ENCODE measurements at places on chromosomes 5 and 9.

DNA sequence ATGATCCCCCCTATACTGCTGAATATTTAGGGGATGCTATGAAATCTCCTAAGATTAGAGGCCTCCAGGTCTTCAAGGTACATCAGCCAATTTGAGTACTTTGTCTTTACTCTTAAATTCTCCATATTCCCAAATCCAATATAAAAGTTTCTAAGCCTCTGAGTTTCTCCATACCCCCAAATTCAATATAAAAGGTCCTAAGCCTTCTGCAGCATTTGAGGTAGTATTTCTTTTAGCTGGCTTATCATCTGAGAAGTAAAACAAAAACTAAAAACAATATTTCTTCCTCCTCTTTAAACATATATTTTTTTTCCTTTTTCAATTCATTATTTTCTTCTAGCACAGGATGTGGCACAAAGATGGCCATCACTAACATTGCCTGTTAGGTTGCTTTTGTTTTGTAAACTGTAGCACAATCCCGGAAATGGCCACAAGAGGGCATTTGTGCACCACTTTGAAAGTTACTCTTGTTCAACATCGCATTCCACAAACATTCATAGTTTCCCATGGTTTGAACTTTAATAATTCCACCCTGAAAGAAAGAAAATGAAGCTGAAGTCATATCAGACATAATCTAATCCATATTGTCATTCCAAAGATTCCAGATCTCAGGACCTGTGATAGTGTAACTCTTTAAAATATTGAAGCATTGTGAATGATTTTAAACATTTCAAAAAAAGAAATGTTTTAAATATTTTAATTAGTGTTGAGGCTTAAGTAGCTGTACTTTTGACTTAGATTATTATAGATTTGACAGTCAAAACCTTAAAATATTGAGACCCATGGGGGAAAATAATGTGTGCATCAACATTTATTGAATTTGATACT, 21.0 kb upstream of the SCGB3A2 start:
- DNase-seq = peak; percentile 21

DNA sequence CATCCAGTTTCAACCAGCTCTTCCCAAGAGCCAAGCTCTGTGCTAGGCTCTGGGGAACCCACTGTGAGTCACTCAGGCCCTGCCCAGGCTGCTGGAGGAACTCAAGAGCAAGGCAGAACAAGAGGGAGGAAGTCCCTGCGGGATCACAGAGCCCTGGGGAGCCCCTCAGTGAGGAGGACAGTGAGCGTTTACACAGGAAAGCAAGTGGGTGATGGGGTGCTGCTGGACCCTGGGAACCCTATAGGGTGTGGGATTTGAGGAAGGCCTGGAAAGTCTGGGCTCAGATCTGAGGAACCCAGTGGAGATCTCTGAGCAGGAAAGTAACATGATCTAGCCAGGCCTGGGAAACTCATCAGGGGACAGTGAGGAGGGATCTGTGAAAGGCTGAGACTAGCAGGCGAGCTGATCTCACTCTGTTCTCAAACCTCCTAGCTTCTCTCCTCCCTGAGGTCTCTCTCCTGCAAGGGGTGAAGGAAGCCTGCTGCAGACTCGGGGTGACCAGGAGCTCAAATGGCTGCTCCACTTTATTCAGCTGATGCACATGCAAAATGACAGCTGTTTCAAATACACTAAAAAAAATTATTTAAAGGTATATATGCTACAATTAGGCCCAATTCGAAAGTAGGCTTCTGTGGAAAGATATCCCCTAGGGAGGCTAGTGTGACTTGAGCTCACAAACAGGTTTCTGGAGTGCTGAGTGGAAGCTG, 70.0 kb downstream of the SHB start:
- no peak for DNase-seq

- DNase-seq = no peak
Measured at GRCh38 chr5:41143131-41143901, 70.0 kb downstream of the C6 start.

DNA sequence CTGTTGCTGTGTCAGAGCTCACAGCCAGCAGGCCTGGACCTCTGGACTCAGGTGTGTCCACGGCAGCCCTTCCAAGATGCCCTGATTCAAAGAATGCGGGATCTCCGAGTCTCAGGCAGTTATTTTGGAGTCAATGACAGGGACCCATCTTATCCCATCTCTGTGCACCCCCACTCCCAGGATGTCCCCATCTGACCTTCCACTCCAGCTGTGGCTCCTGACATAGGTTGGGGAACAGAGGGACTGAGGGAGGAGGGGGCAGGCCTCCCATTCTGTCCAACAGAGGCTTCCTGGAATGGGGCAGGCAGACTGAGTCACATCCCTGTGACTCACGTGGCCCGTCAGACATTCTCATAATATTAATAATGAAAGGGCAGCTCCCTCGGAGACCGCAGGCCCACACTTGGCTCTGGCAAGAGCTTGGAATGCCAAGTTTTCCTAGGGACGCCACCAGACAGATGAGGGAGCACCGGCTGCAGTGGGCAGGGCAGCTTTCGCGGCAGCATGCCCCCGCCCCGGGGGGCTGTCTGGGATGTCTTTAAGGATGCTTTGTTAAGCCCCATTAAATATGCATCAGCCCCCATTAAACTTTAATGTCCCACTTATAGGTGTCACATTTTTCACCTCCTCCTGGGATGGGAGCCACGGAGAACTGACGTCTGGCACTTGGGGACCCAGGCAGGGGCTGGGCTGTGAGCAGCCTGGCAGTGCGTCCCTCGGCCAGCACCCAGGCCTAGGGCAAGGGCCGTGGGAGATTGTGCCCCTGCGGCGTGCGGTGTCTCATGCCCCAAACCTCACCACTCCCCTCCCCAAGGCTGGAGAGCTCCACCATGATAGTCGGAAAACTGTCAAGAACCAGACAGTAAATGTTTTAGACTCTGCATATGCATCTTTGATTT, 23.6 kb upstream of the FIBCD1 start:
- peak; percentile 89 for DNase-seq

- DNase-seq = no peak
Measured at GRCh38 chr5:124741711-124742496, 4.5 kb downstream of the ZNF608 start.

DNA sequence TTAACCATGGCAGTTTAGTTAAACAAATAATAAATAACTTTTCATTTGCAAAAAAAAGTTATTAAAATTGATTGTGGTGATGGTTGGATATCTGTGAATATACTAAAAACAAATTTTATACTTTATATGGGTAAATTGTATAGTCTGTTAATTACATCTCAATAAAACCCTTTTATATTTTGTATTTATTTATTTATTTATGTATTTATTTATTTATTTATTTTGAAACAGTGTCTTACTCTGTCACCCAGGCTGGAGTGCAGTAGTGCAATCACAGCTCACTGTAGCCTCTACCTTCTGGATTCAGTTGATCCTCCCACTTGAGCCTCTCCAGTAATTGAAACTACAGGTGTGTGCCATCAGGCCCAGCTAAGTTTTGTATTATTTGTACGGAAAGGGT, 52.4 kb downstream of the OTP start:
- no peak for DNase-seq

- no peak for DNase-seq
Measured at GRCh38 chr9:130352586-130353285, 87.2 kb downstream of the HMCN2 start.

DNA sequence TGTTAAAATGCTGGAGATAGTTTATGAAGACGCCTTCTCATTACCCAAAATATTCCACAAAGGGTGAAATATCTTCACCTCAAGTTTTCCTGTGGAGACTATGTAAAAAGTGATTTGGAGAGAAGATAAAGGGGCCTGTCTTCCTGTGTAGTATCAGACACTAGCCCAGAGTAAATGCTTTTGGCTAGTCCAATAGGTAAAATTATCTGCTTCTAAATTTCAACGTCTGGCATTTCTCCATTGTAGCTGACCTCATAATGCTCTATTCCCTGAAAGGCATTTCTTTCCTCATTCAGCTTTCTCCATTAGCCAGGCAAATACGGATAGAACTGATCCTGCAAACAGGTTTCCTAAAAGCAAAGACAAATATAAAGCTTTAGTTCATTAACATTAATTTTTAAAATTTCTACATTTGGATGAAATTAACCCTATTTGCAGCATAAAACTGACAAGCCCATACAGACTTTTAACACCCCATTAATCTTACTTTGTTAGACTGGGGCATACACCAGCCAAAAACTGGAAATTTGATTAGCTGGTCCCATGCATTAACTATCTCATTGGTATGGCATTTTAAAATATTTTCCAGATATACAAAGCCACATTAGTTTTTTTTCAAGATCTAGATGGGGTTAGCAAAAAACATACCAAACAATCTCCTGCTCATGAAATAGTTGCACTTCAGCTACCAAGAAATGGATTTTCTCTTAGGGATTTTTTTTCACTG, 548.8 kb downstream of the EFNA5 start:
- no peak for DNase-seq

DNA sequence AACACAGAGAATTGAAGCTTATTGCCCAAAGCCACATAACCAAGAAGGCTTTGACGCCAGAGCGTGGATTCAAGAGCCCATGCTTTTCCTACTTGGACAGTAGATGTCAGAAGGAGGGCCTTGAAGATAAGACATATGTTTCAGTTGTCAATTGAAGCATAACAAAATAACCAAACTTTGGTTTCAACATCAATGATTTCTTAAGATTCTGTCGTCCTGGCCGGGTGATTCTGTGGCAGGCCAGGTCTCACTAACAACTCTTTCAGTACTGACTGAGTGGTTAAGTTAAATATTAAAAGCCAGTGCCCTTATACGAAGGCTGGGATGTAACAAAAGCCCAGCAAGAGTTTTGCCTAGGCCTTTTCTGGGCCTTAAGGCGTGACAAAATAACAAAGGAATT, 94.0 kb downstream of the RCL1 start:
- no peak for DNase-seq

GRCh38 chr9:136901516-136902258, 15.4 kb downstream of the TRAF2 start:
- no peak for DNase-seq

GRCh38 chr5:169350016-169350415, 49.1 kb upstream of the SLIT3 start:
- DNase-seq = peak; percentile 36

DNA sequence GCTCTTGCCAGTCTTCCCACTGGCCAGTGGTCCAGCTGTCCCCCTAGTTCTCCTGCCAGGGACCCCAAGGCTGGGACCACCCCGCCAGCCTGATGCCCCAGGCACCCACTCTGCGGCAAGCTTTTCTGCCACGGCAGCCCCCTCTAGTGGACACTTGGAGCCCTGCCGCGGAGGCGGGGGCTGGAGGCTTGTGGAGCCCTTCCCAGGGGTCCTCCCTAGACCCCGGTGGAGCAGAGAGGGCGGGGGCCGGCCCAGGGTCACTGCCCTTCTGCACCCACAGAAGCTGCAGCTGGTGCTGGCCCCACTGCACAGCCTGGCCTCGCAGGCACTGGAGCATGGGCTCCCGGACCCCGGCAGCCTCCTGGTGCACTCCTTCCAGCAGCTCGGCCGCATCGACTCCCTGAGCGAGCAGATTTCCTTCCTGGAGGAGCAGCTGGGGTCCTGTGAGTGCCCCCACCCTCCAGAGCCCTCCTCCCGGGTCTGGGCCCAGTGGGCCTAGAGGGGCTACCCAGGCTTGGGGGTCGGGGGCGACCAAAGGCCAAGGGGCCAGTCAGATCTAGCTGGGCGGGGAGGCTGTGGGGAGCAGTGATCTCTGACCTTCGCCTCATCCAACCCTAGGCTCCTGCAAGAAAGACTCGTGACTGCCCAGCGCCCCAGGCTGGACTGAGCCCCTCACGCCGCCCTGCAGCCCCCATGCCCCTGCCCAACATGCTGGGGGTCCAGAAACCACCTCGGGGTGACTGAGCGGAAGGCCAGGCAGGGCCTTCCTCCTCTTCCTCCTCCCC, 9.1 kb downstream of the EGFL7 start:
- no peak for DNase-seq

DNA sequence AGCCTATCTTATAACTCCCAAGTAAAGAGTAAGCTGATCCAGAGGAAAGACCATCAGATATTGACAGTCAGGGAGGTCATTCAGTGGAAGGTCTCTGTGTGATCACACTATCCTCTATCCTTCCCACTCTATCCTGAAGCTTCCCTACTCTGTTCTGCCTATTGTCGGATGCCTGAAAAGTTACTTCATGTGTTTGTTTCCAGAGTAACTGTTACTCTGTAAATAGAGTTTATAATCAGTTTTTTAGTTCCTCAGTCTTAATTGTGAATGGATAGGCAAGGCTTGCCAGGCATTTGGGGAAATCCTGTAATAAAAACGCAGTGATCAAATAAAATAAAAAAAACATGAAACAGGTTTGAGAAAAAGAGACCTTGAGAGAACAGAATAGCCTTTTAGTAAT, 79.8 kb downstream of the XRCC4 start:
- no peak for DNase-seq

DNA sequence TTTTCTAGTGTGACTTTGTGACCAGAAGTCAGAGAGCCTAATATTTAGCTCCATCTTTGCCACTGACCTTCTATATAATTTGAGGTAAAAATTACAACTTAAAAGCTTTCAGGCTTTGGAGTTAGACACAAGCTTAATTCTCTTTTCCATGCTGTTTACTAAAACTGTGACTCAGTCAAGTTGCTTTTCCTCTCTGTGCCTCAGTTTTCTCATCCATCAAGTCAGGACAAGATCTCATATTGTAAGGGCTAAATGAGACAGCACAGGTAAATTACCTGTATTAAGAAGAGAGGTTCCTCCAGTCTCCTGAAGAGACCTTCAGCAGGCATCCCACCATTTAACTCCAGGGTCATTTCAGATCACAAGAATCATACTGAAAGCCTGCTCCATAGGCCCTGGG, 339.2 kb downstream of the ASTN2 start:
- DNase-seq = no peak

GRCh38 chr5:62643556-62644451, 65.2 kb downstream of the LRRC70 start:
- no peak for DNase-seq

DNA sequence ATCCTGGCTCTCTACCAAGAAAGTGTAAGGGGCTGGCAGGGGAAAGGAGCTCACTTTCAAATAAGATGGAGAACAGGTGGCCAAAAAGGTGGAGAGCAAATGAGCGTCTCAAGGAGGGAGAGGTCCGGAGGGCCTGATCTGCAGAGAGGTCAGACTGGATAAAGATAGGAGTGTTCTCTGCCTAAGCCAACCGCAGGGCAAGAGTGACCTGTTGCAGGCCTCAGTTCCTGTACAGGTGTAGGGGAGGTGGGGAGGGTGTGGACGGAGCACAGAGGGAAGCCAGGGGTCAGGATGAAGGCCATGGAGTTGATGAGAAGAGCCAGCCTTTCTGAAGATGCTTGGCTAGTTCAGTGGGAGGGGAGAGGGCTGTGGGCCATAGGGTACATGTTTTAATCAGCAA, 239.7 kb downstream of the HSPA4 start:
- no peak for DNase-seq

GRCh38 chr5:15452030-15452429, 48.0 kb upstream of the FBXL7 start:
- DNase-seq = no peak

DNA sequence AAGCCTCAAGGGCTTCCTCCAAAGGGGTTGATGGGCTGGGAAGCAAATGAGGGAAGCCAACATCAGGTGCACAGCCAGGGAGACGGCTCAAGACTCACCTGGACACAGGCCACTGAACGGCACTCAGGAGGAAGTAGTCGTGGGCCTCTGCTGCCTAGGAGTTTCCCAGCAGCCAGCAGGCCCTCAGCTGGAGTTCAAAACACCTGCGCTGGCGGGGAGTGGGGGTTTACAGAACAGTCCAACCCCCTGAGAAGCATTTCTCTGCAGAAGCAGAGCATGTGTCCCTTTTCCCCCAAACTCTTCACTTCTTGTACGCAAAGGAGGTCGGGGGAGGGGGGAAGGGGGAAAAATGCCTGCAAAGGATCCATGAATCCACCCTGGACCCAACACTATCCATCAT, 2.3 kb downstream of the WHRN start:
- no peak for DNase-seq

- peak; percentile 62 for DNase-seq
Measured at GRCh38 chr9:95572381-95573151, 55.8 kb upstream of the PTCH1 start.

GRCh38 chr5:83914662-83915418, 194.2 kb upstream of the HAPLN1 start:
- DNase-seq = no peak

Data from GM04504 (cell line).